ENCODE measurements at places on chromosomes 4 and X.

- no peak for DNase-seq
Measured at GRCh38 chr4:174173360-174173759, 110.1 kb downstream of the FBXO8 start.

DNA sequence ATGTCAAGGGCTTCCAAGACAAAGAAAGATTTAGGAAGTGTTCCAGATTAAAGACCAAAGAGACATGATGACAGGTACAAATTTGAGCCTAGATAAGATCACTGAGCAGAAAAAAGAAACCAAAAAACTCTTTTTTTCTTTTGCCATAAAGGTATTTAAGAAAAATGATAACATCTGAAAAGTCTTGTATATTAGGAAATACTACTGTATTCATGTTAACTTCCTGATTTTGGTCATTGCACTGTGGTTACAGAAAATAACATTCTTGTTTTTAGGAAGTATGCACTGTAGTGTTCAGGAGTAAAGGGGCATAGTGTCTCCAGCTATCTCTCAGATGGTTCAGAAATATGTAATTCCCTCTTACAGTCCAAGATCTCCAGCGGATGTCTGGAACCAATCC, 37.1 kb downstream of the RWDD4 start:
- DNase-seq, result no peak

GRCh38 chr4:81786063-81786763, 314.5 kb upstream of the RASGEF1B start:
- DNase-seq, result no peak

GRCh38 chrX:46628460-46629371, 55.2 kb downstream of the CHST7 start:
- DNase-seq, result no peak

DNA sequence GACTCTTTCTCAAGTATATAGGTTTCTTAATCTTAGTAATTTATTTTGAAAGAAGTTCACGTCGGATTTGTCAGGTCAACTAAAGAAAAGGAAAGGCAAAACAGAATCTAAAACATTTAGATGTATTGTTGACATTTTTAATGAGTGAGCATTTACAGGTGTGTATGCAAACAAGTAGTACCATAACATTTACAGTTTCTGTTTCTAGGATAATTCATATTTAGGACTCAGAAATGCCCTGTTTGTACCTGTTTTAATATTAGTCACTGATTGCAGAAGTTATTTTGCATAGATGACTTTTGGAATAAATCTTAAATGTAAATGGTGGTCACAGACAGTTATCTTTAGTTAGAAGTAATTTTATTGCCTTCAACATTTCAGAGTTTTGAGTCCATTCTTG, 151.3 kb upstream of the NUDT6 start:
- DNase-seq, result no peak

GRCh38 chr4:187910741-187911140, 84.8 kb upstream of the ZFP42 start:
- DNase-seq, result no peak

GRCh38 chr4:6834867-6835266, 52.3 kb downstream of the KIAA0232 start:
- DNase-seq, result no peak

- DNase-seq, result no peak
Measured at GRCh38 chr4:5467111-5467510, 241.2 kb downstream of the EVC2 start.

DNA sequence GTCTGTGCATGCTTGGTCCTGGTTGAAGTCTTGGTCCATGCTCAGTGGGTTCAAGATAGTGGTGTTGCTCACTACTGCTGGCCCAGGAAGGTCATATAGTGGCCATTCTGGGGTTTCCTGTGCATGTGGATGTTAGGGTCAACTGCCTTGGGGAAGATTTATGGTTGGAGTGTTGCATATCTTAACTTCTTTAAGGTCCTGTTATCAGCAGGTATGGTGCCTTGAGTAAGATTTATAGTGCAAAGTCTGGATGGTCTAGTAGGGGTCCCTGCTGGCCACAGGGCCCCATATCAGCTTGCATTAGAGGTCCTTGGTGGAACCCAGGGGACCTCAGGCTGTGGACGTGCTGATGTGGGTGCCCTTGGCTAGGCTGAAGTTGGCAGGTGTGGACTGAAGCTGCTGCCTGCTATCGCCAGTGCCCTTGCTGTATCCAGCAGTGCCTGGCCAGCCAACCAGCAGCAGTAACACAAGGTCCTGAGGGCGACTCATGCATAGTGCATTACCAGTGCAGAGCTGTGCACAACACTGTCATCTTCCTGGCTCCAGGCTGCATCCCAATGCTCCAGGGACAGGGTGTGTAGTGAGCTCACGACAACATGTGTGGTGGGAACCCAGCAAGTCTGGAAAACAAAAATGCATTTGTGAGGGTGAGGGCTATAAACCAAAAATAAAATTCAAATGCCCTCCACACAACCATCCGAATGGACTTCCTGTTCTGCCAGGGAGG, 61.0 kb downstream of the BEX3 start:
- no peak for DNase-seq

DNA sequence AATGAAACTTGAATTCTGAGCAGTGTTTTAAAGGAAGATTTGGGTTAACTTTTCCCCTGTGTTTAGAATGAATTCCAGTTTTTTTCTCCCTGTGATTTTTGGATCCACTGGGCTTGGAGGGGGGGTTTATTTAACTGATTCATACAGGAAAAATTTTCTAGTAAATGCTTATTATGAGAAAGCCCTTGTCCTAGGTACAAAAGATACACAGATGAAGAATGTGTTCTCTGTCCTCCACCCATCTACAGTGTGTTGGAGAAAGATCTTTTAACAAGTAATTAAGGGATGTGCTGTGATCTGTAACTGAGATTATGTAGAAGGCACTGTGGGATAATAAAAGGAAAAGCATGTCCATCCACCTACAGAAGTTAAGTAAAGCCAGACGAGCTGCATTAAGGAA, 103.9 kb downstream of the STIM2 start:
- DNase-seq, result no peak

- no peak for DNase-seq
Measured at GRCh38 chrX:54045563-54046228, 1.4 kb upstream of the PHF8 start.

- DNase-seq, result no peak
Measured at GRCh38 chr4:123127875-123128274, 205.5 kb upstream of the NUDT6 start.

DNA sequence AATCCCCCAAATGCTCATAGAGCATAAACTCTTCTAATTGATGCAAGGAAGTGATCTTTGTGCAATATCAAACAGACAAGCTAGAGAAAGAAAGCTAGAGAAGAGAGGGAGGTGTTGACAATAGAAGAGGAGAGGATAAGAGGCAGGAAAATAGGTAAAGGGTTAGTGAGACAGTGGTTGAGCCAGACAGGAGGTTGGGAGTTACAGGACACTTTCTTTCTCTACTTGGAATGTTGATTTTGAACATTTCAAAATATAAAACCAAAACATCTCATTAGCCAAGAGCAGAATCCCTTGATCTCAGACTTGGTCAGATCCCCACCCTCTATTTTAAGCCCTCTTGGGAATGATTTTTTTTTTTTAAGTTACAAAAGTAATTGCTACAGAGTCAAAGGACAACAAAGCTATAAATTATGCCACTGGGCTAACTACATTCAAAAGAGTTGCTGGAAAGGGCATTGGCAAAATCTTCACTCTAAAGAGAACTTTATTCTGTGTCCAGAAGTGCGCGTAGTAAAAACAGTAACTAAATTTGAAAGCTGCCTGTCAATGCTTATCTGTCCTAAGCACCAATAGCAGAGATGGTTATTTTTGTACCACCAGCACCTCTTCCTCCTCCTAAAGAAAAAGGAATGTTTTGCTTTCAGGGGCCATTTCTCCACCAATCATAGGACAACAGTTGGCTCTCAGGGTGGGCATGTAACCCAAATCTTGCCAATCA, 133.8 kb downstream of the PDGFC start:
- no peak for DNase-seq

- no peak for DNase-seq
Measured at GRCh38 chr4:30616942-30617646, 103.1 kb upstream of the PCDH7 start.

- no peak for DNase-seq
Measured at GRCh38 chr4:54566608-54567007, 91.1 kb upstream of the KIT start.

- no peak for DNase-seq
Measured at GRCh38 chr4:154984616-154985015, 203.5 kb downstream of the RBM46 start.

- no peak for DNase-seq
Measured at GRCh38 chrX:17535229-17535628, 160.2 kb downstream of the NHS start.

DNA sequence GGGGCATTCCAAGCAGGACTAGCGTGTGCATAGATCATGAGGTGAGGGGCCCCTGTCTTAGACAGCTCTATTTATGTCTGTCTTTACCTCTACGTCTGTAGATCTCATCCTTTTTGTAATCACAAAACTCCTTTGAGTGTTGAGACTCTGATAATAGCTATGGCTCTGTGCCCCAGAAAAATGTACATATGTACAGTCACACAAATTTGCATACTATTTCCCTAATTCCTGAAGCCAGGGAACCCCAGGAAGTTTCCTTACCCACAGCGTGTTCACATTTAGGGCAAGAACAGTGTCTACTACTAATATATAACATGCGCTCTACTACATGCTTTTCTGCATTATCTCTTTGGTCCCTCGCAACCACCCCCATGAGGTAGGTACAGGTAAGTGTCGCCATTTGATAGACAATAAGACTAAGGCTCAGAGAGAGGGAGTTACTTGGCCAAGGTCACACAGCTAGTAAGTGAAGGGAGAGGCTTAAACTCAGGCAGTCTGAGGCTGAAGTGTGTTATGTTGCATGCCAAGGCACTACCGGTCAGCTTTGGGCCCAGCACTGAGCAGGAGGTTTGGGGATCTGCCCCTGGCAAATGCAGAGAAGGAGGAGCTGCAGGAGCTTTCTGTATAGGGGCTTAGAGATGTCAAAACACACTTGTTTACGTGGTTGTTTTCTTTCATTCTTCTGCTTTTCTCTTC, 21.0 kb upstream of the CITED1 start:
- DNase-seq, result no peak

DNA sequence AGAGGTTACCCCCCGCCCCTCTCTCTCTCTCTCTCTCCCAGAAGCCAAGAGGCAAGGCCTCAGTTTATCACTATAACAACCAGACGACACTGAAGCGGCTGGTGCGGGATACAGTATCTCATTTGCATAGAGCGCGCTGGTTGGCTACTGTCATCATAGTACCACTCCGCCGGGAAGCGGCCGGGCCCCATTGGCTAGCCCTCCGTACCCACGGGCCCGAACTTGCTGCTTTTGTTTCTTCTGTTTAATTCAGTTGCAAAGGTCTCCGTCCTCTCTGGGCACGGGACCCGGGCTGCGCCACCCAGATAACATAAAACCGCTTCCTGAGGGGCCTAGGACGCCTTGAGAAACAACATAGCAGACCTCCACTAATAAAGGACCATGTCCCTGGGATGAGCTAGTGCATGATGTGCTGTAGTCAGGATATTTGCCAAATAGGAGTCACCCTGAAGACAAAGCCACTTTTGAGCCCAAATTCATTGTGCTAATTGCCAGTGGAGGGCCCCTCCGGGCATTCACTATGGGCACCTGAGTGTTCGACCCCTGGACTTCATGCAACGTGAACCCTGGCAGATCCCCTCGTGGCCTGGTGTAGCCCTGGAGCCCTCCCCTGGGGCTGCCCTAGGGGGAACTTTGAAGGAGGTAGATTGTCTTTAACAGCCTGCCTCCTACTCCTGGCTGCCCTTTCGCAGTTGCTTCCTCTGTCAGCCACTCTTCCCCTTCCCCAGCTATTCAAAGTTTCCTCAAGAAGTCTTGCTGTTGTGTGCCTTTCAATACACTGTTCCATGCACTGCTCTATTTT, at the start of gene PCYT1B:
Gene PCYT1B (minus strand): TSS at position 91 of the 802 bp plus-strand sequence. CDS start 242 bp downstream, outside the sequence.
- DNase-seq, result peak; percentile 1

- no peak for DNase-seq
Measured at GRCh38 chrX:12790885-12791256, 341 bp upstream of the PRPS2 start.

DNA sequence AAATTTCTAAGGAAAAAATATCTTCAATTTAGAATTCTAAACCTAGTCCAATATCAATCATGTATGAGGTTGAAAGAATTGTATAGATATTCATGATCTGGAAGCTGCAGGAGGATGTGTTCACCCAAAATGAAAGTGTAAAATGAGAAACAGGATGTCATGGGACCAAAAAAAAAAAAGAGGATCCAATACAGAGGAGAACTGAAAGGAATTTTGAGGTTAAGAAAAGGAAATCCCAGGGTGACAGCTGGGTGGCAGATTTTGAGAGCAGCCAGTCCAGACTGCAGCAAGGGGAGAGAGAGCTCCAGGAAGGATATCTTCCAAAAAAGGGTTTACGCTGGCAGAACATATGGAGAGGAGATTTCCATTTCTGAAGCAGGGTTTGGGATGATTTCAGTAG, 38.9 kb downstream of the TLR10 start:
- DNase-seq, result no peak

DNA sequence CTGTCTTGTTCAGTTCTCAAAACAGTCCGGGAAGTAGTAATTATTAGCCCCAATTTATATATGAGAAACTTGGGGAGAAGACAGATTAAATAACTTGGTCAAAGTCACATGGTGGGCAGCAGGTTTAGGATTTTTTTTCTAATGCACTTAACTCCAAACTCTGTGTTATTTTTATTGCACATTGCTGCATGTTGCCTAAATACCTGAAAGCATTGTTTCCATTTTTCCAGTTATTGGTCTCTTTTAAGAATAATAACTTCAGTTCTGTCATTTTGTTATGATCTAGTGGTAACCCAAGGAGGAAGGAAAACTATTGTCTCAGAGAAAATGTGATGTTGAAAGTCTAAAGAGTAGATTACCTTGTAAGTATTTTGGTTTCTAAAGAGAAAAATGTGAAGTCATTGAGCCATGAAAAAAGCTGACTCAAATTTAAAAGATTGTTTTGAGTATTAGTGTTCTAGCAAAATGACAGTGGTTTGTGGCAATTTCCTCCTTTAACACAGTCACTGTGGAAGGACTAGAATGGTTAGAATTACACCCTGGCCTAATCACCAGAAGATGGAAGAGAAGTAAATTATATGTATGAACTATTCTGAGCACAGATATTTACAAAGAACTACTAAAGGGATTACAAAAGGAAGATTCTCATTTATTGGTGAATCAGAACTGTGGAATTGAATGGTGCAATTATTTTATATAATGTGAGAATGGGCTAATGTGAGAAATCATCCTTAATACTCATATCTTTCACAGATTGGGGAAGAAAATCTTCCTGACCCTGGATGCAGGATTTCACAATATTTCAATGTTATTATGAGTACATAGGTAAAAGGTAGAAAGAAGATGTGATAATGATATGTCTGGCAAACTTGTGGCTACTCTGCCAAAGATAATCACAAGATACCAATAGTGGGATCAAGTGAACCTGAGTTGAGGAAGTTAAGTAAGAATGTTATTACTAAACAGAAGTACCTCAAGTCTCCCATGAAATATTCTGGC, 21.7 kb upstream of the CXCL8 start:
- DNase-seq, result no peak

DNA sequence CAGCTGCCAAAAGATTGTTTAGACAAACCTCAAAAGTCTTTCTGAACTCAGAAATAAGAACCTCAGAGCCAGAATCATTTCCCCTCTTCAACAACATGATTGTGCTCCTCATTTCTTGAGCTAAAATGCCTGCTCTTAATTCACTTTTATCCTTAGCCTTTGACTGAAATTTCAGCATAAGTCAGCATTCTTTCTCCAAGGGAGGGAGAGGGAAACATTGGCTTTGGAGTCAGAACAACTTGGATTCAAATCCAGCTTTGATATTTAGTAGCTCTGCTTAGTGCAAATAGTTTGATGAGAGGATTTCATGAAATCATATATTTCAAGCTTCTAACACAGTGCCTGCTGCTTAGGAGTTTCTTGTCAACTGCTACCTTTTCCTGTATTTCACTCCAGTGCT, 484.6 kb upstream of the INTU start:
- no peak for DNase-seq

- DNase-seq, result no peak
Measured at GRCh38 chr4:139239127-139239772, 40.8 kb downstream of the MGARP start.

All from esophagus squamous epithelium (tissue), 5 donors.